Thoracic aorta (tissue), 2 donors: ENCODE measurements at places on chromosomes 7 and 10.

DNA sequence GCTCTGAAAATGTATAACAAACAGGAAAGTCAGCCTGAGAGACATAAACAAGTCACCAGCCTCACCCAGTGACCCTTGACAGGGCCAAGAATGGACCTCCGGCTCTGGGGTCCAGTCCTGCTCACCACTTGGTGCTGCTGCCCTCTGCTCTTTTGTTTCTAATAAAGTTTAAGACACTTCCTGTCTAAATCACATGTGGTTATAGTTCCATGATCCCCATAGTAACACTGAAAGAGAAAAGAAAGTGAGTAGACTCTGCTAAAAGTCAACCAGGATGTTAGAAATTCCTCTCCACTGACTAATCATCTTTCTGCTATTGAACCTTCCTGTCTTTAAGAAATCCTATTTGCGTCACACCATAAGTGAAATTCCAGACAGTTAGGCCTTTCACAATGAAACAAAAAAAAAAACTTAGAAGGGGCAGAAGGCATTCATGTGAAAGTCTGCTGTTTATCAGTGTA, 179.2 kb upstream of the BET1 start:
- DNase-seq: no peak

DNA sequence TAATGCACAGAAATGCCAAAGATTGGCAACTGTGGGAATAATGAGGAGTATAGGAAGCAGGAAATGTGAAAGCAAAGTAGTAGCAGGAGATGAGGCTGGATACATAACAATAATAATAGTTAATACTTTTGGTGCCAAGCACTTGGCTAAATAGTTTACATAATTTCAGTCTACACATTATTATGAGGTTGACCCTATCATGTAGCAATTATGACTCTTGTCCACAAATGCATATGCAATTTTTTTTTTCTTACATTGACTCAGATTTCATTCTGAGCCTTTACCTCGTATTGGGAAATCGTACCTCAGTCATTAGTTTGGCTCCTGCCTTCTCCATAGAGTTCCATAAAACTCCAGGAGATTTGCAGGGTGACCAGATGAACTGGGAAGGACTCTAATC, 219.9 kb downstream of the SUGCT start:
- DNase-seq: no peak

DNA sequence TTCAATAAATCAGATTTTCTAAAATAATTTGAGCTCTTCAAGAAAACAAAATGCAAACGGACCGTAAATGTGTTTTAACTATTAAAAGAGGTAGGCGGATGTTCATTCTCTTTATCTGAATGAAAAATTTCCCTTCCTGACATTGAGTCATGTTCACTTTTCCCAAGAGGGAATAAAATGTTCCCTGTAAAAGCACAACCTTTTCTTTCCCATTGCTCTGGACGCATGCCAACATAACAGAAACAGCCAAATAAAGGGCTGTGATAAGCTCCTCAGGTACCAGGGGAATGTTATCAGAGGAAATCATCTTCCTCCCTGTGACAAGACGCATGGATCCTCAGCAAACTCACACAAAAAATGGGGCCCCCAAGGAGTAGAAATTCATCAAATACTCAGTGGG, 251.8 kb downstream of the MTERF1 start:
- no peak for DNase-seq

DNA sequence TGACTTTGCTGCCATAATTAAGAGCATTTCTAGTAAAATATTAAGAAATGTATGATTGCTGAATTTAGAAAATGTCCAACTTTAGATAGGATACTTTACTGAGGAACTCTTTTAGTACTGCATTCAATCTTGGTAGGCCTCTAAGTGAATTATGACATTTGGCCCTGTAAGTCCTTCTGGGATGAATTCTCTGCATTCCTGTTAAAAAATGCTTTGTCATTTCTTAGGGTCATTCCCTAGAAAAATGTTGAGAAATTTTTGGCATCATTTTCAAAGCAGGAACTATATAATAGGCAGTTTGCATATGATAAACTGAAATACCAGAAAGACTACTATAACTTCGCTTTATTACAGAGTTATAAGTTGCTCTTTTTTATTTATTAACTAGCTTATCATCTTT, 69.3 kb upstream of the PRR15 start:
- DNase-seq: no peak

DNA sequence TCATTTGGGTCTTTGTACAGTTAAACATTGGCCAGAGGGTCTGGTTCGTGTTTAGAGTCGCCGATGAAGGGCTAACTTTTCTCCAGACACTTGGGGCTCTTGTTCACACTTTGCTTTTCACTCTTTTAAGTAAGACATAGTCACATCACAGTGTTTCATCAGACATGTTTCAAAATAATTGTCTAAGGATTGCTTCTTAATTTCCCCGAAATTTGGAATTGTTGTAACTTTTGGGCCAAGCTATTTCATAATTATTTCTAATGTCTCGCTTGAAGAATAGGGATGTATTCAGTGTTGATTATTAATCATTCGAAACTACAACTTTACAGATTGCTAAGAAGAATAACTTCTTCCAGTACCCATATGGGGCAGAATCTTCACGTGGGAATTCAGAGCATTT, 92.8 kb downstream of the TCF7L2 start:
- DNase-seq: no peak

- no peak for DNase-seq
Observed at GRCh38 chr10:109982123-109982522, 25.7 kb upstream of the ADD3 start.

DNA sequence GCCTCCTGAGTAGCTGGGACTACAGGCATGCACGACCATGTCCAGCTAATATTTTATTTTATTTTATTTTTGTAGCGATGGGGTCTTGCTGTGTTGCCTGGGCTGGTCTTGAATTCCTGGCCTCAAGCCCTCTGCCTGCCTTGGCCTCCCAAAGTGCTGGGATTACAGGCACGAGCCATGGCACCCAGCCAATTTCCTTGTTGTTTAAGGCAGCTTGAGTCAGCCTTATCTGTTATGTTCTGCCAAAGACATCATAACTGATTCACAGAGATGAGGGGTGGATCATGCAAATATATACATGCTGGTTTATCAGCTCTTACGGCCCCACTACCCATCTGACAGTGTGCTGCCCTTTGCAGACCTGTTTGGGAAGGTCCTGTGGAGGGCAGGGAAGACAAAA, 826.7 kb downstream of the TYW1 start:
- DNase-seq: no peak

GRCh38 chr10:114938856-114939193, 830 bp downstream of the TRUB1 start:
- no peak for DNase-seq

DNA sequence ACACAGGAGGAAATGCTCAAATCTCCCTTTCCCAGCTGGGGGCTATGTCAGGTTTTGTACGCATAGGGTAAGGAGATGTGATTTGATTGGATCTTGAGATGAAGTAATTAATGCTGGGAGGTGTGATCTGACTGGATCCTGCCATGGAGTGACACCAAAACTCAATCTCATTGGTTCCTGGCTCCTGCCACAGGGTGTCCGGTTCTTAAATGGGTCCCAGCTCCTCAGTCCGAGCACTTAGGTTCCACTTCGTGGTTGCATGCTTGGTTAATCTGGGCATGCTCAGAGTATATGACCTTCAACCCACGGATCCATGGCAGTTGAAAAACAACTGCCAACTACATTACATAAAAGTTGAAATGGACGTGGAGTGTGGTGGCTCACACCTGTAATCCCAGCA, 3.1 kb upstream of the ZNF12 start:
- no peak for DNase-seq

DNA sequence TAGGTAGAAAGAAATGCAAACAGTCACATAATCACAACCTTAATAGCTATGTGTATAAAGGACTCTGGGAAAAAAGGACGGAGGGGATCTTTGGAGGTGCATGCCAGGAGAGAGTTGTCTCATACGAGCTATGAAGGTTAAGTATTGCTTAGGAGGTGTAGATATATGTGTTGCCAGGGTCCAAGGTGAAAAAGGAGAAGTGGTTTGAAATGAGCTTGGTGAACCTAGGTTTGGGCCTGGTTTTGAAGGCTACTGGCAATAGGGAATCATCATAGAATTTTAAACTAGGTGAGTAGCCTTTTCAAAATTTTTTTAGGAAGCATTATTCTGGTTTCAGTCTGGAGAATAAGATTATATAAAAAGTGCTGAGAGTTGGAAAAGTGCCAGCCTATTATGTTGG, 336.8 kb downstream of the AUTS2 start:
- DNase-seq: no peak

- no peak for DNase-seq
Observed at GRCh38 chr10:110392868-110393740, 88.4 kb upstream of the SMNDC1 start.

- DNase-seq: no peak
Observed at GRCh38 chr7:2870471-2870931, 26.4 kb upstream of the GNA12 start.

GRCh38 chr10:59709395-59710125, at the start of gene SLC16A9:
Gene SLC16A9 (minus strand): TSS chr10:59709850. CDS start chr10:59684291, 25,559 bp downstream.
- DNase-seq: no peak

GRCh38 chr10:131653554-131654470, 247.0 kb upstream of the PPP2R2D start:
- DNase-seq: no peak

DNA sequence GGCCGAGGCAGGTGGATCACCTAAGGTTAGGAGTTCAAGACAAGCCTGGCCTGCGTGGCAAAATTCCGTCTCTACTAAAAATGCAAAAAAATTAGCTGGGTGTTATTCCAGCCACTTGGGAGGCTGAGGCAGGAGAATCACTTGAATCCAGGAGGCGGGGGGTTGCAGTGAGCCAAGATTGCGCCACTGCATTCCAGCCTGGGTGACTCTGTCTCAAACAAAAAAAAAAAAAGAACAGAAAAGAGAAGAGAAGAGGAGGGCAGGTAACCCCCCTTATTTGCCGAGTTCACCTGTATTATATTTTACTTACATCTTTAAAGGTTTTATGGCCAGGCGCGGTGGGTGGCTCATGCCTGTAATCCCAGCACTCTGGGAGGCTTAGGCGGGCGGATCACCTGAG, 91.7 kb downstream of the RNF216 start:
- DNase-seq: no peak

GRCh38 chr10:107085665-107086525, 78.6 kb downstream of the SORCS1 start:
- DNase-seq: no peak

GRCh38 chr10:116888380-116889055, 39.2 kb downstream of the ENO4 start:
- DNase-seq: peak; percentile 17

- DNase-seq: no peak
Observed at GRCh38 chr7:28038175-28038797, 142.3 kb downstream of the JAZF1 start.
